ENCODE measurements at places on chromosomes 1 and 21.
A peak's percentile ranks its signal among the peaks of the same experiment; 100 is the strongest.

- DNase-seq: no peak
Measured at GRCh38 chr1:46510998-46511365, 21.3 kb downstream of the DMBX1 start.

DNA sequence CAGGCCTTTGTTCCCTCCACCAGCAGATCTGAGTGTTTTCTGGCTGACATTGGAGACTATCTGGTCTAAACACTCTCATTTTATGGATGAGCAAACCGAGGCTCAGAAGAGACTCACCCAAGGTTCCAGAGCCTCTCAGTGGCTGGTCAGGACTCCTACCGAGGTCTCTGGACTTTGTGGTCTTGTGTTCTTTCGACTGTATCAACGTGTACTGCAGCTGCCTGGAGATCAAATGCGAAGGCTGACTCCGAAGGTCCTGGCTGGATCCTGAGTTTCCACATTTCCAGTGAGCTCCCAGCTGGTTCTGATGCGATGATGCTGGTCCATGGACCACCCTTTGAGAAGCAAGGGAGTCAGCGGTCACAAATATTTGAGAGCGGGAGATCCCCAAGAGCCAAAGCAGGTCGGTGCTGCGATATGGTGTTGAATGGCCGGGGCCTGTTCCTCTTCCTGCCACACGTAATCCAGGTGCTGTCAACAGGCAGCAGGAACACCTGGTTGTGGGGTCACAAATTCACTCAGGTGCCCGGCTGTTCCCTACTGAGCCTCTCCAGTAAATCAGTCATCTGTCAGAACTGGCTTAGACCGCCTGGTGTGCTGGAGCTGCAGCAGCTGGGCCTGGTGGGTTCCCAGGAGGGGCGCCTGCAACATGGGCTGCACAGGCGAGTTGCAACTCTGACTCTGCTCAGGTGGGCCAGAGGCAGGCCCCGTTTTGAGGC, 94.8 kb upstream of the USP24 start:
- no peak for DNase-seq

DNA sequence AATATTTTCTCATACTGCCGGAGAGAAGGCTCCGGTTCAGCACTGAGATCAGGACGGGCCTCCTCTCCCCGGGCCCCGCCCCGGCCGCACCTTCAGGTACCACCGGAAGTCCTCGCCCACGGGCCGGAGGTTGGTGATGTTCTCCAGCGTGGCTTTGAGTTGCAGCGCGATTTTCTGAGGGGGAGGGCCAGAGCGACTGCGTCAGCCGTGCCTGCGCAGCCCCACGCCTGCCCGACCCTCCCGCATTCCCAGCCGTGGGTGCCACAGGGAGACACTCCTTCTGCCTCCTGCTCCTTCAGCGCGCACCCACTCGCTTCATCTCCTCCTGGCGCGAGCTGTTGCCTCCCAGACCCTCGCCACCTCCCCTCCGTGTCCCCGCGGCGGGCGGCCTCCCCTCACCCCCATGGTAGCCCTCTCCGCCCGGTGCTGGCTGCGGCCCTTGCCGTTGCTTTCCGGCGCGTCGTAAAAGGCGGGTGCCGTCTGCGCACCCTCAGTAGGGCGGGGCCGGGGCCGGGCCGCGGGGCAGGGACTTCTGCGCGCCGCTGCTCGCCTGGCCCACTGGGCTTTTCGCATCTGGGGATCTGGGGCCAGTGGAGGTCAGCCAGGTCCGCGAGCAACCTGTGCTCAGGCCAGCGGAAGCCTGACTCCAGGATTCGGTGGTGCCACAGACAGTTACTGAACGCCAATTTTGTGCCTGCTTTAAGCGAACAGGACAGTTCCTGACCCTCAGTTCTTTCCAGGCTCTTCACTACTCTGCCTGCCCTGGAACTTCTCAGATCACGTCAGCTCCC, at the start of gene CZIB:
CZIB (minus strand) TSS at position 464 of the 791 bp plus-strand sequence; CDS start at position 405, 59 bp downstream.
- peak; percentile 88 for DNase-seq

DNA sequence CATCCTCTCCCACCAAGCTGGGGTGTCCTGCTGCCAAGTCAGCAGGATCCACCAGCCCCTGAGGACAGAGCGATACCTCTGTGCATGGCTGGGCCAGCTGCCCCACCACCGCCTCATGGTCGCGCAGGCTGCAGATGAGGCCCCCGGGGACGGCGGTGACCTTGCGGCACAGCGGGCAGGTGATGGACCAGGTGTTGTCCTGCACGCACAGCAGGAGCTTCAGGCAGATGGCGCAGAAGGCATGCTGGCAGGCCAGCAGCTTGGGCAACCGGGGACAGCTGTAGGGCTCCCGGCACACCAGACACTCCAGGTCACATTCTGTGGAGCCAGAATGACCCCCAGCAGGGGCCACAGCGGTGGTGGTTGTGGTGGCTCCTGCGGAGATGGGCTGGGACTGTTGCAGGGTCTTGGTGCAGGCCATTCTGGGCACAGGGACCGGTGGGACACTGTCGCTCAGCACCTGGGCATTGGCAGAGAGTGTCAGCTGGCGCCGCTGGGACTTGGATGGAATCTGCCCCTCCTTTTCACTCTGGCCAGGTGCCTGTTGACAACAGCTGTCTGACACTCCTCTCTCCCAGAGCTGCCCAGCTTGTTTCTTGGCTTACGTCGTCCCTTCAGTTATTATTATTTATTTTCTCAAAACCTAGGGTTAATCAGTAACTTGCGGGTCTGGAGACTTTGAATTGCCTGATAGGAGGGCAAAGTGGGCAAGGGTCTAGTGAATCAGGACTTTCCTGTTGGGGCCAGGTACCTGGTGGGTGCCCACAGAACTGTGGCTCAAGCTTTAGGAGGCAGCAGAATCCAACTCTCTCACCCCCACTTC, at the start of gene RNF186:
RNF186 (minus strand) TSS at position 603 of the 823 bp plus-strand sequence; CDS start at position 421, 182 bp downstream.
- DNase-seq: no peak

GRCh38 chr1:40162753-40163441, 1.7 kb downstream of the RLF start:
- no peak for DNase-seq

DNA sequence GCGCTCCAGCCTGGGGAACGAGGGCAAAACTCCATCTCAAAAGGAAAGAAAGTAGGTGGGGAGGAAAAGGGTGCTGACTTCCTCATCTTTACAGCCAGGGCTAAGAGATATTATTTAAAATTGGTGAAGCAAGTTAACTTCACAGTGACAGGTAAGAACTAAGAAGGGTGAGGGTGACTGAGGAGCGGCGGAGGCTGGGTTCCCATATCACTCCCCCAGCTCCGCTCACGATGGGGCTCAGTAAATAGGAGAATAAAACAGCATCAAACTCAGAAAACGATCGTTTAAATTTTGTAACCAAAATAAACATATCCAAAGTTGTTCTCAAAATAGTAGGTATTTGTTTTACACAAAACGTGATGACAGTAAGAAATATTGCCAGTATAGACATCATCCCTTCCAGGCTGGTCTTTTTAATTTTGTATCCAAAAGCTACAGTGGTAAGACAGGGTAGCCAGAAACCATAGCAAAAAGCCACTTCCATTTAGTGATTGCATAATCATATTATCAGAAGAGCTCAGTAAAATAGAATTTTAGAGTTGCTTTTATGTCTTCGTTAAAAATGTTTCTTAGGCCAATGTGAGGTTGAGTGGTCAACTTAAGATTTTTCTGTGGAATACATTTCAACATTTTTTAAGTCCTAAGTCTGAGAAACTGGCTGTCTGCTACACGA, 26.2 kb upstream of the ADARB1 start:
- no peak for DNase-seq

GRCh38 chr1:212827831-212828278, 19.6 kb downstream of the SPATA45 start:
- DNase-seq: no peak

DNA sequence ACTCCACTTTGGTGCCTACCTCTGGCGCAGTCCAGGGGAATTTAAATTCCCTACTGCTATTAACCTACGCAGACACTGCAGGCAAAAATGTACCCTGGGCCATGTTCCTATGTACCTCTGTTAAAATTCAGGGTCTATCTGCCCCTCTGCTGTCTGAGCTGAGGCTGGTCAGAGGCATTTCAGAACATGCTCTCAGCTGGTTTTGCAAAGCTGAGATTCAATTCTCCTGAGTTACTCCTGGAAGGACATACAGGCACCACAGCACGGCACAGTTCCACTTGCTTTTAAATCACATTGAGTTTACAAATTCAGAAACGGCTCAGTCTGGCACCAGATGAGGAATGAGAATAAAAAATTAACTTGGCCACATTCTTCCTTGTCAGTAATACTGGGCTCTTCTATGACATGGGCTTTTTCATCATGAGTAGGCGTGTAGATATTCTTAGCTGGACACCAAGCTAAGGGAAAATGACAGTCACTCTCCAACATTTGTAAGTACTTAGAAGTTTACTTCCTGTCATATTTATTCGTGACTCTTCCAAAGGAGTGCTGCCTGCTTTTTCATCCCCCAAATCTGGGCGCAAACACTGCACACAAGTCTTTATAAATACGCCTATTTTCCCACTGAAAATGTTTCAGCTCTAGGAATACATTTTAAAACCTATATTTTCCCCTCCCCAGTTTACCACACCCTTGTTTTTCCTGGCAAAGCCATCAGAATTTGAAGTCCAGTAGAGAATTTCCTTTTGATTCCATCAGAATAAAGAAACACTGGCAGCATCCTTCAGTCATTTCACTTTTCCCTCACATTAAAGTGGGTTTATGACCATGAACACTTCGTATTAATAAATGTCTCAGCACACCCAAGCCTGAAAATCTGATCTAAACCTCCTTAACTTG, 1.9 kb downstream of the C1orf198 start:
- peak; percentile 48 for DNase-seq

- peak; percentile 82 for DNase-seq
Measured at GRCh38 chr1:33367485-33368405, 46.8 kb upstream of the A3GALT2 start.

DNA sequence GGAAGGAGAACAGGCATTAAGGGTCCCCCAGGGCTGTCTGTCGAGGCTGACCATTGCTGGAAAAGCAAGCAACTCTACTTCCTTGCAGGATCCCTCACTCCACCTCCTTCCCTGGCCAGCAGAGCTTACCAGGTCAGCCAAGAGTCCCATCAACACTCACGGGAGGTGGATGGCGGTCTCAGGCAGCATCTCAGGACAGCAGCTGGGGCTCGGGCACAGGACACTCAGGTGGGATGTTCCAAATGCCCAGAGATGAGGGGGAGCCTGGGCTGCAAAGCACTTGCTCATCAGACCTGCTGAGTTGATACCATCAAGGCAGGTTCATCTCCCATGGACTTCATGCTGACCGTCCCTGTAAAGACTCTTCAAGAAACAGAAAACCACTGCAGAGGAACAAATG, 559.8 kb downstream of the NPHP4 start:
- DNase-seq: no peak

- no peak for DNase-seq
Measured at GRCh38 chr21:43367296-43367695, 59.6 kb downstream of the SIK1 start.

DNA sequence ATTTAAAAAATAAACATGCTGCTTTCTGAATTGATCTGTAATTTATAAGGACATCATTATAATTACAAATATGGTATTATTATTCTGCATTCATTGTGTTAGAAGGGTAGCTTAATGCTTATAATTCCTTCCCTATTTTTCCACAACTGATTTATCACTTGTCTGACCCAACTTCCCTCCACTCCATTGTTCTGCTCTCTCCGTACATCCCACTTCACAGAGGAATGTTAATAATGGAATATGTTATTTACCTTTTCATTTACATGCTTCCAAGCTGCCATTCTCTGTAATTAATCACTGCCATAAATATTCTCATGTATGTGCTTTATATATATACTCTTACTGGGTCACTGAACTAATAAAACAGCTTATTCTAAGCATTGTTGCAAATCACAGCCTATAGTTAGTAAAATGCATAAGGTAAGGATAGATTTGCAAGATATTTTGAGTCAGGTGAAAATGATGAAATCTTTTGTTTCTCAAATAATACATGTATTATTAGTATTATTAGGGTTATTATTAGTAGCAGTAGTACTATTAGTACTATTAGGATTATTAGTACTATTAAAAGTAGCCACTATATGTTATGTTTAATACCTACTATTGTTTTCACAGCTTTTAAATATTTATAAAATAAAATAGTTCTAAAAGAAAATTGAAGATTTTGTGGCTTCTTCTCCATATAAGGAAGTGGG, 70.6 kb upstream of the NEK7 start:
- DNase-seq: no peak

- DNase-seq: no peak
Measured at GRCh38 chr1:203366476-203366875, 15.6 kb upstream of the FMOD start.

DNA sequence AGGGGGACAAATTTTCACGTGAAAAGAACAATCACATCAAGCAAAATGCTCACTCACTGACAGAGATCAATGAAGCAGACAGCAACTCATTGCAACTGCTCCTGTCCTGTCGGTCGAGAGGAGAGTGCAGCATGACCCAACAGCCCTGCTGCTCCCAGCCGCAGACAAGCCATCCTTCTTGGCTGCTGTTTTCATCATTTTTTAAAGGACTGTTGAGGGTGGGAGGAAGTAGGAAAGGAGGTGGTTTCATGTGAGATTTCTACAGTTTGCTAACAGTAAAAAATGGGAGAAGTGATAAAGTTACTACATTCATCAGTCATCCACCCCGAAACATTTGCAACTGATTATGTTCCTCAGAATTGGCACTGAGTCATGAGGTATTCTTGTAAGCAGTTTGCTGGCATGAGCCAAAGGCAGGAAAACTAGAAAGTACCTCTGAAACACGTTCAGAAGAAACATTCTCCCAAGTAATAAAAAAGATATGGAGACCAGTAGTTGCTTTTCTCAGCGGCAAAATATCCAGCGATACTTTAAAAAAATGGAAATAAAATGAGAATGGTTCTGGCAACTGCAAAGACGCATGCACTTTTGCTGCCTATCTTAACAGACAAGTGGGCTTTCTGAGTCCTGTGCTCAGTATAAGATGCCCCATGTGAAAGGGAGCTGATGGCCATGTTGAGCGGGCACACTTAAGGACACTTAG, 72.0 kb upstream of the CLDN14 start:
- no peak for DNase-seq

- DNase-seq: no peak
Measured at GRCh38 chr1:247456021-247456420, 1.9 kb downstream of the OR2B11 start.

- DNase-seq: no peak
Measured at GRCh38 chr1:87121711-87122163, 206.9 kb upstream of the LMO4 start.

DNA sequence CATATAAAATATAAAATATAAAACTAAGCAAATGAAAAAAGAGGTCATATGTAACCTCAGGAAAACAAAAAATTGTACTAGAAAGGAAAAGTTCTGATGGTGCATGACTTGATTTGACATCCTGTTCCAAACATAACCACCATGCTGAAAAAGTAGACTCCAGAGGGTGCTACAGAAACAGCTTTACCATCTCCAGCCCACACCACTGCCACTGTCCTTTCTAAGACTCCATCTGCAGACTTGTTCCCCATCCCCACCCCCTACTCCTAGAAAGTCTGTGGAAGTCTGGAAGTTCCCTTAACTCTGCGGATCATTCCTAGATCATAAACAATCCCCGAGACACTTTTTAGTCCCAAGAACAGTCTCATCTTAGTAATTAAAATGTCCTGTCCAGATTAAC, 20.5 kb downstream of the GLIS1 start:
- no peak for DNase-seq

- no peak for DNase-seq
Measured at GRCh38 chr1:14136152-14136763, 436.3 kb downstream of the PRDM2 start.

GRCh38 chr1:218164111-218164929, 120.8 kb upstream of the RRP15 start:
- DNase-seq: no peak
